Effector memory CD4-positive, alpha-beta T cell (primary cell): ENCODE measurements at places on chromosomes 7 and 10.

DNA sequence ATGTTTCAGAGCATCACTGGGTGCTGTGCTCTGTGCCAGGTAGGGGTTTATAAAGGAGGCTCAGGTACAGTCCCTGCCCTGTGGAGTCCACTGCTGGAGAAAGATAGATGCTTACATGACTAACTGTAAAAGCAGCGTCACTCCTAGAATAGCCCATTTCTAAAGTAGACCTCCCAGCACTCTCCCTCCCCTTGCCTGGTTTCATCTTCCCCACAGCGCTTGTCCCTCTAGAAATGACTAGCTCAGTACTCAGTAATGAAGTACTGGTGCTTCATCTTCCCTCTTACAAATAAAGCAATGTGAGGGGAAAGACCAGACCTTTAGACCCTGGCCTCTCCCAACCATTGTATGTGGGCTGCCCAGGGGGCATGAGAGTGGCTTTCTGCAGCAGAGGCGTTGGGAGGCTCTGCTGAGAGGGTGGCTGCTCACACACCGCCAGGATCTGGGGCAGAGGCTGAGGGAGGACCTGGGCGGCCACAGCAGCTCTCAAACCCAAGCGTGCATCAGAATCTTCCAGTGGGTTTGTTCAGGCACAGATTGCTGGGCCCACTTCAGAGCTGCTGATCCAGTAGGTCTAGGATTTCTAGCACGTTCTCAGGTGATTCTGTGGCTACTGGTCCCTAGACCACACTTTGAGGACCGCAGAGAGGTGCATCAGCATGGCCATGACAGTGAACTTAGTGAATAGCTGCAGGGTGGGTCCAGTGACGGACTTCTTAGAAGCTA is 110.3 kb upstream of the ANLN start:
- no peak for DNase-seq

DNA sequence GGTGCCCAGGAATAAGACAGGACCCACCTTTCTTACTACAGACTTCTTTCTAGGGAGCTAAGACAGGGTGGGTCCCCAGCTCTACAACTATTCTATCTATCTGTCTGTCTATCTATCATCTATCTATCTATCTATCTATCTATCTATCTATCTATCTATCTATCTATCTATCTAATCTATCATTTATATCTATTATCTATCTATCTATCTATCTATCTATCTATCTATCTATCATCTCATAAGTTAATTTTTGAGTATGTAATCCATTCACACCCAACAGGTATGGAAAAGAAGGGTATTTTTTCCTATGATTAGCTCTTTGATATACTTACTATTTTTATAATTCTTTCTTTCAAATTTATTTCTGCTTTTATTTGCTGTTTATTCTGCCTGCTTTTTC is 55.9 kb downstream of the BAMBI start:
- DNase-seq: no peak

DNA sequence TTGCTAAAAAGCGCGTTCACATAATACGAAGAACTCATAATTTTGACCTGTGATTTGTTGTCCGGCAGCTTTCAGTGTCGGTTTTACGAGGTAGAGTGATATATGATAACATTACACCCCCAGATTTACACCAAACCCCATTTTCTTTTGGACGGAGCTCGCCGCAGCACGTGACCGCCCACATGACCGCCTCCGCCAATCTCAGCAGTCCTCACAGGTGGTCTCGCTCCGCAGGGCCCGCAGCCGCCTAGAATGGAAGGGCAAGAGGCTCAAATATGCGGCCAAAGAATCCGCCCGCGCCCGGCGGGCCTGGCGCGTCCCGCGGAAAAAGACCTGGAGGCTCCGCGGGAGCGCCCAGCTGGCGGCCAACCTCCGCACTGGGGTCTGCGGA is at the start of gene HOXA7:
HOXA7 (minus strand) TSS at position 168 of the 391 bp plus-strand sequence; CDS start at position 38, 130 bp downstream.
- DNase-seq: no peak

DNA sequence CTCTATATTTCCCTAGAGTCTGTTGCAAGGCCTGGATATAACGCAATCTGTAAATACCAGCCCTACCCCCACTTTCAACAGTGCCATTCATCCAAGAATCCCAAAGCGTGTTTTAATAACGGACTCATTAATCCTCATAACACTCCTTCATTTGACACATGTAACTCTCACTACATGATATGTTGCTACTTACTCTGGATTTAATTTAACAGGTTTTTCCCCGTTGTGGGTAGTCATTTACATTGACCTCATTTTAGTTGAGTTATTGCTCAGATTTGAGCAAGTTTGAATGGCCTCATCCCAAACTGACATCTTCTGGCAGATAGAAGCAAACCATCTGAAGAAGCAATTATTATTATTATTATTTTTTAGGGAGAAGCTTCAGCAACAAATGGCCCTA is 125.4 kb upstream of the NPVF start:
- no peak for DNase-seq

- no peak for DNase-seq
Measured at GRCh38 chr10:61958805-61959204, 57.3 kb downstream of the ARID5B start.

DNA sequence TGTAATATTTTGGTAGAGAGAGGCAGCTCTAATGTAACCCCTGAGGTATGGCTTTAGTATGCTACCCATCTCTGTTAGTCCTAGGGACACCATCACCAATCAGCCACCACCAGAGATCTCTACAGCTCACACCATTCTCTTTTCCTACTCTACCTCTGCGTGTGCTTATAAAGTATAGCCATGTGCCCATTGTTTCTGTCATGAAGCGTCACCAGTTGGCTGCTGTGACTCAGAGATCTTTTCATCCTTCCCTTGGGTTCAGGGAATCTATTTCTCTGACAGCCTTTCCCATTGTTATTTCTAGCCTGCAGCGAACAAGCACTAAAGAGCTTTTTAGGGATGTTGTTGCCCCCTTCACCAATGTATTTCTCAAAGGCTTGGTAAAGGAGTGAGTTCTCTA is 103.3 kb downstream of the TPST1 start:
- DNase-seq: no peak

GRCh38 chr10:49050906-49051305 is 64.4 kb downstream of the VSTM4 start:
- DNase-seq: no peak
